ENCODE measurements at places on chromosomes 6 and 20.

DNA sequence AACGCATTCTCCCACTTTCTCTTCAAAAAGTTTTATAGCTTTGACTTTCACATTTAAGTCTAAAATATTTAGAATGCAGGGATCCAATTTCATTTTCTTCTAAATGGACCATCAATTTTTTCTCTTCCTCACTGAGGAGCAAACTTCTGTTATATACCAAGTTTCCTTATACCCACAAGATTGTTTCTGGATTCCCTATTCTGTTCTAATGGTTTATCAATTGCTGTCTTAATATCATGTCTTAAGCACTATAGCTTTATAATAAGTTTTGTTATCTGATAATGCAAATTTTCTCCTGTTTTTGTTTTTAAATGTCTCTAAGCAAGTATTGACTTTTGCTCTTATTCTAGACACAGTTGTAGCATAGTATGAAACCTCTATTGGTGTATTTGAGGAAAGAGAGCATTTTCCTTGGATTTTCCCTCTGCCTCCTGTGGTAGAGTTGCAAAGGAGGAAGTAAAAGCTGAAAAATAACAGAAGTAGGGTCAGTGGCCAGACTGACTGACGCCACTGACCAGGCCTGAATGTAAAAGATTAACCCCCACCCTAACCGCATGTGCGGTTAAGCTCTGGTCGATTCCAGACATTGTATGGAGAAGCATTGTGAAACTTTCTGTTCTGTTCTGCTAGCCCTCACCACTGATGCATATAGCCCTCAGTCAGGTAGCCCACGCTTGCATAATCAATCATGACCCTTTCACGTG, 40.3 kb downstream of the GPX5 start:
- DNase-seq = no peak

DNA sequence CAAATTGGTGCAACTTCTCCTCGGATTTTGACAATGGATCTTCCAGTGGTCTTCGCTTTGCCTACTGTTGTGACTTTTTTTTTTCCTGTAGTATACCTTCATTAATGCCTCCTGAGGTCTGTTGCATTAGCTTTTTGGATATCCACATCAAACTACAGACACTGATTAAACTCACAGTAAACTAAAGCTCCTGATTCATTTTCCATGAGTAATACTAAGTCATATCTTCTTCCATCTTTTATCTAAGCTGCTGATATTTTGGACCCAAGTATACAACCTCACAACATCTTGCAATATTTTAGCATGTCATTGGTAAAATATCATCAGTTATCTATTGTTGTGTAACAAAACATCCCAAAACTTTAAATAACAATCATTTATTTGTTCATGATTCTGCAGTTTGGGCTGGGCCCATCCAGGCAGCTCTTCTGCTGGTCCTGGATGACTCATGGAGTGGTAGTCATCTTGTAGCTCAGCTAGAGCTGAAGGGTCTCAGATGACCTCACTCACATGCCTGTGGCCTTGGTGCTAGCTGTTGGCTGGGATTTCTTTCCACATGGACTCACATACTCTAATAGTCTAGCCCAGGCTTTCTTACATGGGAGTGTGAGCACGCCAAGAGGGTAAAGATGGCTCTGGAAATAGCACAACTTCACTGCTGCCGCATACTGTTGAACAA, 78.3 kb upstream of the SRSF6 start:
- DNase-seq = peak; percentile 77

- DNase-seq = peak; percentile 70
These were observed 97.8 kb upstream of the PRDM1 start for GRCh38 chr6:105988321-105988720.

GRCh38 chr20:53180928-53181362, 208.8 kb downstream of the TSHZ2 start:
- DNase-seq = no peak

- DNase-seq = no peak
These were observed 380.3 kb upstream of the ARID1B start for GRCh38 chr6:156396791-156397418.

DNA sequence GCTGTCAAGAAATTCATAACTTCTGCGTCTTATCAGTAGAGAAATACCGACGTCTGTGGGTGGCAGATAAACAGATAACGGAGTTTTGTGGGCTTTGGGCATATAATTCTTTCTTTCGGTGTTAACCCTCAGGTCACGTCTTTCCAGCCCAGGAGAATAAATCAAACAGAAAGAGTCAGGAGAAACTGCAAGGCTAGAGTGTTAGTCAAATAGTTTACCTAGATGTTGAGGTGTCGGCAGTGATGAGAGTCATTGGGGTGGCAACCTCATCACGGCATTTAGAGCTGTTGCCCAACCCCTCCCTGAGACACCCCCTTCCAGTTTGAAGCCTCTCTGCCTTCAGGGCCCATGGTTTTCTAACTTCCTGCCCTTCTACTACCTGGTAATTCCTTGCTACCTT, 49.5 kb downstream of the ADTRP start:
- no peak for DNase-seq

GRCh38 chr20:63628246-63628975, 1.5 kb upstream of the GMEB2 start:
- no peak for DNase-seq

DNA sequence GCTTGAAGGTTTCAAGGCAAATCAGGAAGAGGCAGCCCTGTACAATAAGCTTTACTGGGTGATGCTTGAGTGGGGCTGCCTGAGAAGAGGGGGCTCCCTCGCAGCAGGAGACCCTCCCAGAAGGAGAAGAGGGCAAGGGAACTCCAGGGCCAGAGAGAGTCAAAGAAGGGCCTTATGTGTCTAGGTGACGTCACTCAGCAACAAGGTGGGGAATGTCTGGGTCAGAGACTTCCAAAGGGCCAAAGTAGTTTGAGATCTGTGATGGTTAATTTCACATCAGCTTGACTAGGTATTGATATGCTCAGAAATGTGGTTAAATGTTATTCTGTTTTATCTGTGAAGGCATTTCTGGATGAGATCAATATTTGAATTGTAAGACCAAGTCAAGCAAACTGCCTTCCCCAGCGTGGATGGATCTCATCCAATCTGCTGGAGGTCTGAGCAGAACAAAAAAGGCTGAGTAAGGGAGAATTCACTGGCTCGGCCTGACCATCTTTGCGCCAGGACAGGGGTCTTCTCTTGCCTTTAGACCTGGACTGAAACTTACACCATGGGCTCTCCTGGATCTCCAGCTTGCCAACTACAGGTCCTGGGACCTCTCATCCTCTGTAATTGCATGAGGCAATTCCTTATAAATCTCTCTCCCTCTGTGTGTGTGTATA, 35.9 kb downstream of the MAS1 start:
- no peak for DNase-seq

DNA sequence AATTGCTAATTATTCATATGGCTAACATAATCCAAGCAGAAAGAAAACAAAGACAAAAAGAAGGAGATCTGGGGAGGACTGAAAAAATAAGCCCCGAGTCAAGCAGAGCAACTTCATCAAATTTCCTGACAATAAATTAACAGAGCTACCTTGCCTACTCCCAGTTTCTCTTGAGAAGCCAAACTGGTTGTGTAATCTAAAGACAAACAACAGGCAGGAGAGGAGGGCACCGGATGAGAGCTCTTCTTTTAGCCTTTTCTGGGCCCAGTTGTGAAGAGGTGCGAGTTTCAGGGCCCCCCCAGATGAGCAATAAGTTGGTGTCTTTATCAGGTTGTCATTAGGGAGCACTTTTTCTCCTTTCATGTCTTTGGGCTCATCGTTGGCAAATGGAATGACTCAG, 197.1 kb upstream of the PCSK2 start:
- DNase-seq = no peak

- no peak for DNase-seq
These were observed 120.2 kb upstream of the BEND3 start for GRCh38 chr6:107235511-107235910.

- no peak for DNase-seq
These were observed 244.0 kb downstream of the BTBD3 start for GRCh38 chr20:12161734-12162133.

DNA sequence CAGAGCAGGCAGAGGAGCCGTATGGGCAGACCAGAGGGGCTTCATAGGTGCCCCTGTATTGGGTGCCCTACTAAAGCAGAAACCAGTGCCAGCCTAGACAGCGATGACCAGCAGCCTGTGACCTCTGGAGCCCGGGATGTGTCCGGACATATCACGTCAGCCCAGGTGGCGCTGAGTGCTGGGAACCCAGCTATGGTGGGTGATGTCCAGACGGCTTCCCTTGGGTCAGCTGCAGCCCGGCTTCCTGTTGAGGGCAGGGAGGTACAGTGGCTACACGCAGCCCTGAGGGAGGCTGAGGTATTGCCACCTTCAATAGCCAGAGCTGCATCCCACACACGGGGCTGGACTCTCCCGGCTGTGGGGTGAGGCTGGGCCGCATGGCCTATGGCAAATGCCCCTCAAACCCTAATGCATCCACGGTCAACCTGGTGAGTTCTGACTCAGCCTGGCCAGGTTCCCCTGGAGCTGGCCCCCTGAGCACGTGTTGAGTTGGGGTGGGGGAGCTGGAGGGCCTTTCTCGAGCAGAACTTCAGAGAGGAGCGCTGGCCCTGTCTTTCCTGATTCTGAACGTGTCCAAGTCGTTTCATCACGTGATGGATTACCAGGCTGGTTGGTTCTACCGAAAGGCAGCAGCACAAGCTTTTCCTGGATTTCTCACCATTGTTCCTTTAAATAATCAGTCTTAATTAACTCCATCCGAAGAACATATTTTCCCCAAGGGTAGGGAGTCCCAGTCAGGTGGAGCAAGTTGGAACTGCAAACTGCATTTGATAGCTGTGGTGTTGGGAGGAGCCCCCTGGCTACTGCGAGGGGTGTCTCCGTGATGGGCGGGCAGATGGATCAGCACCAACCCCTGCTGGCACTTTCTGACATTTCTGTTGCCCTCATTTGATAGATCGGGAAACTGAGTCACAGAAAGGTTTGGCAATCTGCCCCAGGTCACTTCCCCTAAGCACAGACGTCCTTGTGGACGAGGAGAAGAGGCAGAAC, 7.1 kb upstream of the MYT1 start:
- DNase-seq = no peak

GRCh38 chr20:35305682-35306556, 13.7 kb upstream of the FAM83C start:
- peak; percentile 97 for DNase-seq

DNA sequence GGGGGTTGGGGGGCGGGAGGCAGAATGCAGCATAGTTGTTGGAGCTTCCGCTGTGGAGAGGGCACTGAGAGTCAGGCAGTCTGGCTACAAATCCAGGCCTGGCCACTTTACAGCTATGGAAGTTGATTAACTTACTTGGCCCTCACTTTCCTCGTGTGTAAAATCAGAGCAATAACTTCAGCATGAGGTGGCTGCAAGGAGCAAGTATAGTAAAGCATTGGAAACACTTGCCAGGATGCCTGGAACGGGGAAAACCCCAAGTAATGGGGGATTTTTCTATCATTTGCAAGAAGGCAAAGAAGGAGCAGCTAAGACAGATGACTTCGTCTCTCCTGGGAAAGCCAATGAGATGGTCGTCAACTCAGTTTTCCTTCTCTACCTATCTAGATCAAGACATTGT, 35.8 kb downstream of the AGPAT4 start:
- DNase-seq = peak; percentile 44

DNA sequence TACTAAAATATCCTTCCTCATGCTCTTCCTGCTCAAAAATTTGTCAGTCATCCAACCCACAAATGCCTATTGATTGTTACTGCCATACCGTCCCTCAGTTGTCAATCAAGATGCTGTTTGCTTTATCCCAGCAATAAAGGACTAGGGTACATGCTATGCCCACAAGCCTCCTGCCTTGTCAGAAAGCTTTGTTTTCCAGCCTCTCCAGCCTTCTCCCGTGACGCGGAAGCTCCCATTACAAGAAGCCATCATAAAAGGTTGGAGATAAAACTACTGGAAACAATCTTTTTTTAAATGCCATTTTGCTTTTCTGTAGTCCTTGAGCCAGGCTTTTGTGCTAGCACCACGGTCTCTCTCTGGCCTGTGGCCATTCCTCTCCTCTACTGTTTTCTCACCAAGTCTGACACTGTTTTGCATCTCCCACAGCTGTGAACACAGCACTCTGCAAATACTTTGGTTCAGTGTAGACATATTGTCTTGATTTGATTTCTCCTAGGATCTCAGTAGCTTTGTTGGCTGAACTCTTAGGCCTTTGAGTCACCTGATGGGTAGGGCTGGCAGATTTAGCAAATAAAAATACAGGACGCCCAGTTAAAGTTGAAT, 495.7 kb upstream of the JARID2 start:
- DNase-seq = no peak

GRCh38 chr6:64290867-64291266, 655.3 kb downstream of the PHF3 start:
- DNase-seq = no peak

- peak; percentile 90 for DNase-seq
These were observed 189.4 kb upstream of the PREP start for GRCh38 chr6:105592329-105592728.

GRCh38 chr6:146388736-146389364, 154.8 kb upstream of the RAB32 start:
- DNase-seq = no peak

DNA sequence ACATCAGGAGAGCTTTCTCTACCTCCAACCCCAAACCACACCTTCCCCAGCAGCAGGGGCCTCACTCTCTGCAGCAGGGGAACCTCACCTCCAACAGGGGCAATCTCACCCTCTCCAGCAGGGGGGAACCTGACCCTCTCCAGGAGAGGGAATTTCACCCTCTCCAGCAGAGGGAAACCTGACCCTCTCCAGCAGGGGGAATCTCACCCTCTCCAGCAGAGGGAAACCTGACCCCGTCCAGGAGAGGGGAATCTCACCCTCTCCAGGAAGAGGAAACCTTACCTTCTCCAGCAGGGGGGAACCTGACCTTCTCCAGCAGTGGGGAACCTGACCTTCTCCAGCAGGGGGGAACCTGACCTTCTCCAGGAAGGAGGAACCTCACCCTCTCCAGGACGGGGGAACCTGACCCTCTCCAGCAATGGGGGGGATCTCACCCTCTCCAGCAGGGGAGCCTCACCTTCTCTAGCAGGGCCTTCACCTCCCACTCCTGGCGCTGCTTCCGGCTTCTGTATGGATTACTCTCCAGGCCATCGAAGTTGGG, 3.1 kb downstream of the B3GALT4 start:
- no peak for DNase-seq

- no peak for DNase-seq
These were observed 10.2 kb downstream of the CHMP4B start for GRCh38 chr20:33821270-33821836.

DNA sequence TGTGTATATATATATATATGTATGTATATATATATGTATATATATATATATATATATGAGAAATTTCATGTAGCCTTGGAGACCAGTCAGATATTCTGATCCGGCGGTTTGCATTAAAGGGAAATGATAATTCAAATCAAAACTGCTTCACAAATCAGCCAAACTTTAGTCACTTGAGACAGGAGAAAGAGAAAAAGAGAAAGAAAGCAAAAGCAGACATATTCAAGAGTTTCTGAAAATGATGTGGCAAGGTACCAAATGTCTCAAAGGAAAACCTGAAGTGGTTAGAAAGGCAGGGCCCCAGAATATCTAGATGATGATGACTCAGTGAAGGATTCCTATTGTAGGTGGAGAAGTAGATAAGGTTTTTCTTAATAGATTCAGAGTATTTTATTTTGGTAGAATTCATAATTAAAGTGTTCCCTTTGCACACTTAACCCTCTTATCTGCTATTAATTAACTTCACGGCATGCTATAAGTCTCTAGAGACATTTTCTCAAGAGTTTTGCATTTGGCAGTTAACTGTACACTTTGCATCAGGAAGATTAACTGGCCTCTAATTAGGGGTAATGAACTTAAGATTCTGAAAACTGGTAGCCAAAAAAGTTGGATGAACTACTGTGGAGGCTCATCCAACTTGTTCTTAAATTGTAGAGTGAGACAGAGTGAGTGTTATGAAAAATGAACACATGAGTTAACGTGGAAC, 50.1 kb upstream of the ASF1A start:
- no peak for DNase-seq

- DNase-seq = no peak
These were observed 119.9 kb downstream of the SULF2 start for GRCh38 chr20:47665221-47665991.

All from AG09309 (cell line).